ENCODE measurements at places on chromosomes 1 and 21. TPM values are rescaled to one million over a fixed set of nuclear protein-coding genes. Genes with fewer than 3 reads are reported as not detected.

GRCh38 chr21:31283025-31283424, 61.0 kb downstream of the TIAM1 start:
- no peak for DNase-seq

Gene IL20
- polyA plus RNA-seq: not detected

- no peak for DNase-seq
These were observed 88.1 kb downstream of the COP1 start for GRCh38 chr1:176118985-176119384.

DNA sequence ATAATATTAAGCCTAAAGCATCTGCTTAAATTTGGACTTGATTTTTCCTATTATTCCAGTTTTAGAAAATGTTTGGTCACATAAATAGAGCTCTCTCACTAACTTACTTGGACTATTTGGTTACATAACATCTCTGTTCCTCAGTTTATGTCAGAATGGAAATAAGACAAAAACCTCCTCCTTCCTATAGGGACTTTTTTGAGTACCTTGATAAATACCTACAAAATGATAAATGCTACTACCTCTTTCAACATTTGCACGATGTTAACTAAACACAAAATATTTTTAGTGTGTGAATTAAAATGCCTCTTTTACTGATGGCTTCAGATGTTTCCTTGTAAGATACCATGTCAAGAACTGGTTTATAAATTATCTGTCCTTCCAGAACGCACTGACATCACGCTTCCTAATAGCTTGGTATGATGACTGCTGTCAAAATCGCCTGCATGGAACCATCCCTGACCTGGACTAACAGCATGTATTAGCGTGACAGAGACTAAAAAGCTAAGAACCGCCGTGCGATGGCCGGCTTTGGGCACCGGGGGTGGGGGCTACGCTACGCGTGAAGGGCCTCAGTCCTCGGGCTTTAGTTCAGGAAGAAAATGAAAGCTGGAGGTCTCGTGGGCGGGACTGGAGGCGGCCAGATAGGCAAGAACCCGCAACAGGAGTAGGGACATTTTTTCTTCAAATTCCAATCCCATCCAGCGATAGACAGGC, 133.2 kb upstream of the BARHL2 start:
- DNase-seq: no peak

- no peak for DNase-seq
These were observed at the start of gene SLC35F3 for GRCh38 chr1:233904633-233905415. Gene SLC35F3, plus strand, starts transcription at chr1:233904676.

Gene NFASC
- polyA plus RNA-seq: 1.2 TPM

- no peak for DNase-seq
These were observed 18.6 kb downstream of the KHDRBS1 start for GRCh38 chr1:32032275-32032615.

DNA sequence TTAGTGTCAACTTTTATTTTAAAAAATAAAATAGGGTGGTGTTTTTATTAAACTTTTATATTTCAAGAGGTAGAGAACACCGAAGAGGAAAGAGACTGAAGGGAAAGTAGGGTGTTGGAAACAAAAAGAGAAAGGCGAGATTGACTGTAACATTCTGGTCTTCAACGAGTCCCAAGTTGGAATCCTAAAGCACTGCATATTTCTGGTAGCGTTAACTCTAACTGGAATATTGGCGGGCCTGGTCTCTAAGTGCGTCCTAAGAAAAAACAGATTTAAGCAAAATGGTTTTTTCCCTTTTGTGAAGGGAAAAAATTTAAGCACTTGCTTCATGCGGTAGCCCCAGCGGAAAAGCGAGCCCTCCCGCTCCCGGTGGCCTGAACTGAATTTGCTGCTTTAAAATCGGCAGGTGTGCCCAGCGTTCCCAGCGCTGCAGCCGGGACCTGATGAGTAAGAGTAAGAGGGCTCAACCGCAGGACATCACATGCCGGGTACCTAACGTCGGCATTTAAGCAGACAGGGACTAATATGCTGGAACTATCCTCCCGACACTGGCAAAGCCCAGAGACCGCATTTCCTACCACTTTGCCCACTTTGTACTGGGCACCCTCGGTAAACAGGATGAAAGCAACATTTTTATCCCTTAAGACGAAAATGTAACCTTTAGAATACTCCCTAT, 30.5 kb upstream of the NFIA start:
- peak; percentile 76 for DNase-seq

DNA sequence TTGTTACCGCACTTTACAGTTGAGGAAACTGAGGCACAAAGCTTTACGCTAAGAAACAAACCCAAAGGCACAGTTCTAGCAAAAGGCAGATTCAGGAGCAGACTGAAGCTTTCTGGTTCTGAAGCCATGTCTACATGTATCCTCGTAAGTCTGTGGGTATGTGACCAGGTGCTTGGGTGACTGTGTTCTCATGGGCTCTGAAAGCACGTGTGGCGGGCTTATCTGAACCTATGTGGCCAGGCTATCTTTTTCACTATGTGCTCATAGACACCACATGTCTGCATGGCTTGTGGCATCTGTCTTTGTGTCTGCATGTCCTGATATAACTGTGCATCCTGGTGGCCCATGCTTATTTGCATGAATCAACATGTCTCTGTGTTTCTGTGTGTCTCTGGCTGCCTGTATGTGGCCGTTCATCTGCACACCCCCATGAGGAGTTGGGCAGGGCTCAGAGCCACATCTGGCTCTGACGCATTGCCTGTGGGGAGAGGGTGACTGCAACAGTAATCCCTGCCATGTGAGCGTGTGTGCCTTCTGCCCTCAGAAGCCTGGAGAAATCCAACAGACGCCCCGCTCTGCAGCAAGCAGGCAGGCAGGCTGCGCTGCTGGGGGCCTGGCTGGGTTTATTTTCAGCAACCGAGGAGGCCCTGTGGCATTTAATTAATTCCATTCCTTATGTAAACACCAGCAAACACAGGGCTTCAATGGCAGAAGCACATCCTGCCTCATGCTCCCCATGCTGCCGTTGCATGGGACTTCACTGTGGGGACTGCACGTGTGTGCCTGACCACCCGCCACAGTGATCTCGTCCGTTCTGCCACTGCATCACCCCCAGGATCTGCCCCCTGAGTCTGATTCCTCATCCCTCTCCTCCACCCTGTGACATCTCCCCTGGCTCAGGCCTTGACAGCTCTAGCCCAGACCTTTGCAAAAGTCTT, 115.4 kb downstream of the TRABD2B start:
- DNase-seq: no peak

DNA sequence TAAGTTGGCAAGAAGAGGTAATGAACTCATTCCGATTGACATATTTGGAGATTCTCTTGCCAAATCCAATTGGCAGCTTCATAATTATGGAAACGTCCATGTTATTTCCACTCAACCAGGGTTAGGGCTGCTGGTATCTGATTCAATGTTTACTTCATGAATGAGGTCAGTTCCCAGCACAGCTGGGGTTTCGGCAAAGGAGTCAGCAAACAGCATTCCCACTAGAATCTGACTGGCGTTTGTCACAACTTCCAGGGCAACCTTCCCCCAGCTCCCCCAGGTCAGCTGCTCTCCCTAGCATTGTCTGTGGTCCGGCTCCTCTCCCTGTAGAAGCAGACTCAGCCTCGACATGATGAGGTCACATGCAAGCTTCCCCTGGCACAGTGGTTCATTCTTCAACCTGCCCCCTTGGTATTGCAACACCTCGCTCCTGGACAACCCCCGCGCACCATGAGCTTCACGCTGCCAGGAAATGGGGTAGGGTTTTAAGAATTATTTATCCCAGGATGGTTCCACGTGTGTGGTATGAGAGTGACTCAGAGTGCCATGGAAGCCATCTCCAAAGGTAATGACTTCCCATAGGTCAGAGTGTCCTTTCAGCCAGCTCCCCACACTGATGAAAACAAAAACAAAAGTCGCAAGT, 100.7 kb upstream of the SLC25A33 start:
- peak; percentile 87 for DNase-seq

- DNase-seq: no peak
These were observed 28.6 kb downstream of the AK4 start for GRCh38 chr1:65176591-65176990.

DNA sequence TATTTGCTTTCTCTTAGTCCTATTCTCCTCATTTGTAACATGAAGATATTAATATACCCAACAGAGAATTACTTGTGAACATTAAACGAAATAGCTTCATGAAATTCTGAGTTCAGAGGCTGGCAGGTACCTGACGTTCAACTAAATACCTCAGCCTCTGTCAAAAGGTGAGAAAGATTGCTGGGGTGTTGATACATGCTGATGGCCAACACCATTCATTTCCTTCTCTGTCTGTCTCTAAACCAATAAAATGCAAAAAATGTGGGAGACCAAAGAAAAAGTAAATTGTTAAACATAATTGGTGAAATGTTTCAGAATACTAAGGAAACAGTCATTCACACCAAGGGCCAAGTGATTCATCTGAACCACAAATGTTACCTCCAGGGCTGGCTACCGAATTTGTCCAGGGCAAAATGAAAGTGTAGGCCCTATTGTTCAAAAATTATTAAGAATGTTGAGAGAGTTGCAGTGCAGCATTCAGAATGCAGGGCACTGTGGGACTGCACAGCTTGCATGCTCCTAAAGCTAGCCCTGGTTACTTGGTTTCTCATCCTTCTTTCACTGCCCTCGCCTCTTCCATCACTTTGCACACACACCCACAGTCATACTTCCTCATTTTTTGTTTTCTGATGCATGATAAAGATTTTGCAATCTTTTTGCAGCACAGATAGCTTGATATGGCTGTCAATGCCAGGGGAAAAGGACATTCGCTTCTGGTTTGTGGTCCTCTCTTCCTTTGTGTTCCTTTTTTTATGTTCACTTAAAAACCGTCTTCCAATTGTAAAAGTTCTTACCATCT, 414.3 kb upstream of the NR5A2 start:
- DNase-seq: no peak

GRCh38 chr1:147389532-147390184, 147.2 kb downstream of the CHD1L start:
- DNase-seq: no peak

Gene MACF1
- 74.1 TPM for polyA plus RNA-seq

DNA sequence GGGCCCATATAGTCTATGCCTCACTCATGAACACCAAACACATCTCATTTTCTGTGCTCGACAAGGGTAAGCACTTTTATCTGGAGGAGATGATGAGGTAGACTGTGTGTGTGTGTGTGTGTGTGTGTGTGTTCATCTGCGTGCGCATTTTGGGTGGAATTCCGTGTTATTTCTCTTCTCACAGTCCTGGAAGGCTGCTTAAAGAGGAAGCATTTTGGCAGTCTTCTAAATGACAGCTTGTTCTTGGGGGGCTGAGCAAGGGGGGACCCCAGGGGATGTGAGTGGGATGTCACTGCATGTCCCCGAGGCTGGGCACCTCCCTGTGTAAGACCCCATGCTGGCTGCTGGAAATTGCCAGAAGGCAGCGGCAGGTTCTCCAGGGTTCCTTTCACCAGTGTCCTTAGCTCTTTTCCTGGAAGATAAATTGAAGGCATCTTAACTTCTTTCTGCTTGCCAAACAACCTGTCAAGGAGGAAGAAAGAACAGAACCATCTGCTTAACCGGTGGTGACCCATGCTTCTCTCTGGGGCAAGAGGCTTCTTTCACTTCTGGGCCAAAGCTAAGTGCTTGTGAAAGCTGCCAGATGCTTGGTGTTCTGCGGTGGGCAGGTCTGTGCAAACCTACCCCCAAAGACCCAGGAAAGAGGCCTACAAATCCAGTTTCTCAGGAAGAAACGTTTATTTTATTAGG, 9.9 kb upstream of the RD3 start:
- DNase-seq: peak; percentile 81

DNA sequence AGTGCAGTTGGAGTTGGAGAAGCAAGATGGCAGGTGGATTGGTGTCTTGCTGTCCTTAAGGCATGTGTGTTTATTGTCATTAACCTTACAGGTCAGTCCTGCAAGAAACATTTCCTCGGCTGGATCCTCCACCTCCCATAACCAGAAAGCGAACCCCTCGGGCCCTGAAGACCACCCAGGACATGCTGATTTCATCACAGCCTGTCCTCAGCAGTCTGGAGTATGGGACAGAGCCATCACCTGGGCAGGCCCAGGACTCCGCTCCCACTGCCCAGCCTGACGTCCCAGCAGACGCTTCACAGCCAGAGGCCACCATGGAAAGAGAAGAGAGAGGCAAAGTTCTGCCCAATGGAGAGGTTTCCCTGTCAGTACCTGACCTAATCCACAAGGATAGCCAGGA, 1.6 kb downstream of the C1orf226 start:
- DNase-seq: peak; percentile 26

DNA sequence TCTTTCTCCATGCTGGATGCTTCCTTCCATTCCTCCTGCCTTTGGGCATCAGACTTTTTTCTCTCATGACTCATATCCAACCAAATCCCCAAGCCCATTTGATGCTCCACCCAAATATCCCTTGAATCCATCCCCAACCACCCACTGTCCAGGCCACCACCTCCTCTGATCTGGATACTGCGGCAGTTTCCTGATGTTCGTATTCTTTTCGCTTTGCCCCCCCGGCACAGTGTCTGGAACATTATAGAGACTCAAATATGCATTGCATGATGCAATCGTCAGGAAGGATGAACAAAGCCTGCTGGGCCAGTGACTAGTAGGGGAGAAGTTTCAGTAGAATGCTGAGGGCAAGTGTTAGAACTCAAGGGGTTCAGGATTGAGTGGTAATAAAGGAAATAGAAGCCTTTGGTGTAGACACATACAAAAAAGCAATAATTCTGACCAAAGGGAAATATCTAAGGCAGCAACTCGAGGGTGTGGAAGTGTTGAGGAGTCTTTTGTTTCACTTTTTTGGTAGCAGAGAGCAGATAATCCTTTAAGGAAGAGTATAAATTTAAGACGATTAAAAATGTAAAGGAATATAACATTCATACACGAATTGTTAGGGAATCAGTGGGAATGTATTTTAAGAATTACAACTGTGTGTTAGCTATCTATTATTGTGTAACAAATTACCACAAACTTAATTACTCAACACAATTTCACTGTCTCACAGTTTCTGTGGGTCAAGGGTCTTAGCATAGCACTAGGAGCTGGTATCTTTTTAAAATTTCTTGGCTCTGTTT, 7.5 kb downstream of the S100A11 start:
- no peak for DNase-seq

DNA sequence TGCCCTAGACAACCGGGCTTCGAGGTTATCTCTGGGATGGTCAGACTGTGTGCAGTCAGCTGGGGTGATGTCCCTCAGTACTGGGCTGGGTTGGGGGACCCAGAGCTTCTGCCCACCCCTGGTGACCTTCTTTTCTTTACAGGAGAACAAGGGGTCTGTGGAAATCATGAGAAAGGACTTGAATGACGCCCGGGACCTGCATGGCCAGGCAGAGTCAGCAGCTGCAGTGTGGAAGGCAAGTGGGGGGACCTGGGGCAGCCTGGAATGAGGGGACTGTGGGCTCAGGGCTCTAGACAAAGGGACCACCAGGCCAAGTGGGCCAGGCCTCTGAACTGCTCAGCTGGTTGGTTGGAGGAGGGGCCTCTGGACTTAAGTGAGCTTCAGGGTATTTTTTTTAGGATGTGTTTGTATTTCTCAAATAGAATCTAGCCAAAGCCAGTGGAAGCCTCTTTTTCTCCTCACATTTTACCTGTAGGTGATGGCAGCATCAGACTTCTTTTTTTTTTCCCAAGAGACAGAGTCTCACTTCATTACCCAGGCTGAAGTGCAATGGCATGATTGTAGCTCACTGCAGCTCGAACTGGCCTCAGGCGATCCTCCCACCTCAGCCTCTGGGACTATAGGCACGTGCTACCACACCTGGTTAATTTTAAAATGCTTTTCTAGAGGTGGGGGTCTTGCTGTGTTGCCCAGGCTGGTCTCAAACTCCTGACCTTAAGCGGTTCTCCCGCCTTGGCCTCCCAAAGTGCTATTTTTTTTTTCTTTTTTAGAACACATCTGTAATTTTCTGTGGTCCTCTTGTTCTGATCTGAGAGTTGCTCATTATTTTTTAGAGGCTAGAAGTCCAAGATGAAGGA, 1.9 kb downstream of the RNF187 start:
- no peak for DNase-seq

Gene CENPF
- polyA plus RNA-seq: 2.1 TPM

- DNase-seq: no peak
These were observed 35.9 kb upstream of the GALNT2 start for GRCh38 chr1:230031131-230031530.
